ENCODE measurements at places on chromosomes 3 and 15. TPM values are rescaled to one million over a fixed set of nuclear protein-coding genes. Genes with fewer than 3 reads are reported as not detected.

The AADAC gene
- total RNA-seq = 0.15 TPM

The ACY1 gene
- 15.6 TPM for total RNA-seq

The LCTL gene
- not detected for total RNA-seq

The NME9 gene
- total RNA-seq = not detected

The CFAP20DC gene
- 1.7 TPM for total RNA-seq

The IGSF11 gene
- total RNA-seq = not detected

The PATL2 gene
- total RNA-seq = under 0.01 TPM

The FGD5 gene
- total RNA-seq = 54.0 TPM

The GALNT15 gene
- total RNA-seq = 8.7 TPM

The COLQ gene
- 0.46 TPM for total RNA-seq

The SPINK8 gene
- total RNA-seq = not detected
